ENCODE measurements at places on chromosomes 7 and 10.

DNA sequence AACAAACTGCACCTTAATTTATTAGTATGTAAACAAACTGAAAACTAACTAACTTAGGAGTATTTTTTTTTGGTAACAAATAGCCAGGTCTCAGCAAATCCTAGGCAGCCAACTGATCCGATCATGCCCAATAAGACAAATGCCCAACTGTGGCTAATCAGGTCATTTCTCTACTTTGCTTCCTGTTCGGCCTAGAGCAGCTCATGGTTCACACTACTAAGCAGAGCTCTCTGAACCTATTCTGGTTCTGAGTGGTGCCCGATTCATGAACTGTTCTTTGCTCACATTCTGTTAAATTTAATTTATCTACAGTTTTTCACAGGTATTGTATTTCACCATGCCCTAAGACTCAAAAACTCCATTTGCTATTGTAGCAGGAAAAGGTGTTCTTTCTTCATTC is 55.1 kb downstream of the CCDC3 start:
- DNase-seq: no peak

GRCh38 chr7:132333301-132333700 is 243.0 kb downstream of the PLXNA4 start:
- DNase-seq: no peak

DNA sequence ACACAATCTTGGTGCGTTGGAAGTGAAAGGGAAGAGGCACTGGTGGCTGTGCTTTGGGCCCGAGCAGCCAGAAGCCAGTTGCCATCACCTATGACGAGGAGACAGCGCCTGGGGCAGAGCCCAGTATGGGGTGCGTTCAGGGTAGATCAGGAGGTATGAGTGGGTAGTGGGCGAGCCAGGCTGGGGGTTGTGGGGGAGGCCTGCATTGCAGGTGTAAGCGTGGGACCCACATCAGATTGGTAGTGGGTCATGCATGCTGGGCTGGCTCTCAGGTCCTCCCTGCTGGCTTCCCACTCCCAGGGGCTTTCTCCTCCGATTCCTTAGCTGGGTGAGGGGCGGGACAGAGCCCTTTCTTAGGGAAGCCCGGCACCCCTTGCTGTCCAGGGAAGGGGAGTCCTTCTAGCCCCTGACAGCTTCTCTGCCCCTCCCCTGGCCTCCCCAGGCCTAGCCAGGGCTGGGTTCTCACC is 445 bp upstream of the PVRIG start:
- peak; percentile 34 for DNase-seq

- no peak for DNase-seq
Measured at GRCh38 chr7:93717217-93717900, 142.8 kb upstream of the CALCR start.

DNA sequence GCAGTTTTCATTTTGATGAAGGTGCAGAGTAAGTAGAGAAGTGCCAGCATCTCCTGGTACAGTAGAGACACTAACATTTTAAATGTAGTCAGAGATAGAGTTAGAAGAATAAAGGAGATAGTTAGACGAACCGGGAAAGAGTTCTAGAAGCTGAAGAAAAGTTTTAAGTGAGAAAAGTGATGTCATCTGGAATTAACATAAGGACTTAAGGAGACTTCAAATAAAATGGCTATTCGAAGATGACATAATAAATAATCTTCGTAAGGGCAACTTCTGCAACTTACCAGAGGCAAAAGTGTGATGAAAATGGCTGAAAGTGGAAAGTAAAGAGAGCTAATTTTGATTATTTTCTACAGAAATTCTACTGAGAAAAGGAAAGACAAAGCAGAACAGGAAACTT is 20.4 kb downstream of the GNAT3 start:
- no peak for DNase-seq

GRCh38 chr7:93315896-93316295 is 83.7 kb downstream of the VPS50 start:
- DNase-seq: no peak

DNA sequence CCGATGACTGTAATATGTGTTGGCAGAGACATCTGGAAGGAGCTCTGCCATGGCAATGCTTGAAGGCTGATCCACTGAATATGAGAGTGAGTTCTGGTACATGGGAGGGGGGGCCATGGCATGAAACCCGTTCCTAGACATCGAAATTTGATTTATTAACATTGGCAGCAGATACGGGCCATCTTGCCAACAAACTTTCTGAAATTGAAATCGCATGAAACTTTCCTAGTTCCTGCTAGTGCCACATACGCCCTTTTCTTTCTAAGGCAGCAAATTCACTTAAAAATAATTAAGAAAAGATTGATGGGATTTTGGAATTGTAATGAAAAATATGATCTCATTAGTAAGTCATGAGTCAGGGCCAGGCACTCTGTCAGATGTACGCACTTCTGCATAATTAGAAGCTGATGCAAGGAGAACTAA is 91.8 kb upstream of the KMT2C start:
- no peak for DNase-seq

- no peak for DNase-seq
Measured at GRCh38 chr7:70893422-70893821, 238.5 kb upstream of the GALNT17 start.

DNA sequence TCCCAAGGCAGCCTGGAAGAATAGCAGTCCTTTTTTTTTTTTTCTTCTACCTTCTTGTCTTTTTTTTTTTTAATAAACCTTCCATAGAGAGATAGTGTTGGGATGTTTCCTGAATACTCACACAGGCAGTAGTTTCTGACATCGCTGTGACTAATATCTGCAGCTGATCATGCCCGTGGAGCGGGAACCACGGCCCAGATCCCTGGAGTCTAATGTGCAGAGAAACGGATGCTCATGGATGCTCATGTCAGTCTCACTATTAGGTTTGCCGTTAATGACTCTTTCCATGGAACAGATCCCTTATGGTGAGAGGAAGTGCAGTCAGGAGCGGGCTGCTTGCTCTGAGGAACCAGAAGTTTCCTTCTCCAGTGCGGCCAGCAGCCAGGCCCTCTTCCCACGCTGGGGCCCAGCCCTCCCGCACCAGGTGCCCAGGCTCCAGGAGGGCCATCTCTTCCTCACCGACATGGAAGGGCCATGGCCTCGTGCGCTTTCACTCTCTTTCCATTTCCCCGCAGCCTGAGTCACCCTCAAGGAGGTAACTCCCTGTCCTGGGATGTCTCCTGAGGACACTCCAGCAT is 132.5 kb downstream of the WDR37 start:
- DNase-seq: no peak

DNA sequence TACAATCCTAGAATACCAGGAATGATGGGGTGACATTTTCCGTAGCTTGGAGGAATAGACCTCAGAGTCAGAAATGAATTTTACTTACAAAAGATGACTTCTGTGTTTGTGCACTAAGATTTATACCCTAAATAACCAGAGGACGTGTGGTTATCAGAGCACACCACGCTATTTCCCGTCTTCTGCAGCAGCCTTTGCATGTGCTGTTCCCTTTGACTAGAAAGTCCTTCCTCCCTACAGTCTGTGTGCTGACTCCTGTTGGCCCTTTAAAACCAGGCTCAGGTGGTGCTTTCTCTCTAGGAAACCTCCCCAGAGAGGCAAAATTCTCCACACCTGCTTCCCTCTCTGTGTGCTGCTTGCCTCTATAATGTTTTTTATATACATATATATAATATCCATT is 73.3 kb upstream of the SMNDC1 start:
- DNase-seq: no peak

DNA sequence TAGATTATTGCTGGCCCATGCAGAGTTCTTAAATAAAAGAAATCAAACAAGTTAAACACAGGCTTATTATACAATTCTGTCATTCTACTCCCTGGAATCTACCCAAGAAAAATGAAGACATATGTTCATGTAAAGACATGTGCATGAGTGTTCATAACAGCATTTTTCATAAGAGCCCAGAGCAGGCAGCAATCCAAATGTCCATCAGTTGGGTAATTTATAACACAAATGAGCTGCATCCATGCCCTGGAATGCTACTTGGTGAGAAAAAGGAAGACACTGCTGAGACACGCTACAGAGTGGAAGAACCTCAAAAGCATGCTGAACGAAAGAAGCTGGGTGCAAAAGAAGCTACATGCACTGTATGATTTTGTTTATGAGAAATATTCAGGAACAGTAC is 342.6 kb downstream of the TCERG1L start:
- DNase-seq: no peak

DNA sequence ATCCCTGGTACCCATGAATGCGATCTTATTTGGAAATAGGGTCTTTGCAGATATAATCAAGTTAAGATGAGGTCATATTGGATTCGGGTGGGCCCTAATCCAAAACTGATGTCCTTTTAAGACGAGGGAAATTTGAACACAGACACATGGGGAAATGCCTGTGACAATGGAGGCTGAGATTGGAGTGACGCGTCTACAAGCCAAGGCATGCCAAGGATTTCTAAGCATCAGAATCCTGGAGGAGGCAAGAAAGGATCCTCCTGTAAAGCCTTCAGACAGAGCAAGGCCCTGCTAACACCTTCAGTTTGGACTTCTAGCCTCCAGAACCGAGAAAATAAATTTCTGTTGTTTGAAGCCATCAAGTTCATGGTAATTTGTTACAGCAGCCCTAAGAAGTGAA is 18.5 kb downstream of the PARP12 start:
- DNase-seq: no peak

DNA sequence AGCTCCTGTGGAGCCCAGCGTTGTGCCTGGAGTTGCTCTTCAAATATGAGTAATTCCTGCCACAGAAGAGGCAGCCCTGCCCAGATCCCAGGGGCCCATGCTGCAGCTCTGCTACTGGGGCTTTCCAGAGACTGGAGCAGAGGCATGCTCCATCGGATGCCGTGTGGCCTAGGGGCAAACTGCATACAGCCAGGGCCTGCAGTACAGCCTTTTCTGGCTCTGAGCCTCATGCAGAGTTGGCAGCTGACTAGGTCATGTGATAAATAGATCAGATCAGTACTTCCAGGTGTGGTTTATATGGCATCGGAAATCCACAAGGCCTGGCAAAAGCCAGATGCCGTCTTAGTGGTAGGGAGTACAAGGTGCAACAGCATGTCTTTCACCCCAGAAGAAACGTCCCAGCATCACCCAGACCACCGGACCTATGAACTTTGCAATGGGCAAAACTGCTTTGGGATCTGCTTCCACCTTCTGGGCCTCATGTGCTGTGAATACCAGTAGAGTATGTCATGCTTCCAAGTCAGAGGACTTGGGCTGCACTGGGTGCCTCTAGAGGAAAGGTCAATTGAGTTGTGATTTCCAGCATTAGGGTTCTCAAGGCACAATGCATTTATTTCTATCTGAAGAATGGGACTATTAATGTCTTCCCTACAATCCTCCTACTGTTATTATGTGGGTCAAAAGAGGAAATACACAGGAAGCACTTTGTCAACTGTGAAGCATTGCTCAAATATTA is 250.7 kb upstream of the ZNF32 start:
- DNase-seq: no peak

DNA sequence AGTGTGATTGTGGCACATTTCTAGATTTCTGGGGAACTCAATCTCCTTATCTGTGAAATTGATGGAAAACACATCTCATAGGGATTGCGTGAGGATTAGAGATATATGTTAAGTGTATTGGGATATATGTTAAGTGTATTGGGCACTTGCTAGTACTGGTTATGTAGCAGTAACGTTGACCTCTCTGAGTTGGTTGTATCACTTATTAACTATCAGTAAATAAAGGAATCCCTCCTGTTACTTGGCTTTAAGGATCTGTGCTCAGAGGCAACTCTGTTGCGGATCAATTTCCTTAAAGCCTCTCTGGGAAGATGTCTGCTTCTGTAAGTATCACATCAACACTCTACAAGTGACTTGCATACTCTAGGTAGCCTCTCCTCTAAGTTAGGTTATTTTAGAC is 25.2 kb downstream of the GNAI1 start:
- DNase-seq: no peak

GRCh38 chr10:11097686-11098085 is 80.0 kb downstream of the CELF2 start:
- no peak for DNase-seq

DNA sequence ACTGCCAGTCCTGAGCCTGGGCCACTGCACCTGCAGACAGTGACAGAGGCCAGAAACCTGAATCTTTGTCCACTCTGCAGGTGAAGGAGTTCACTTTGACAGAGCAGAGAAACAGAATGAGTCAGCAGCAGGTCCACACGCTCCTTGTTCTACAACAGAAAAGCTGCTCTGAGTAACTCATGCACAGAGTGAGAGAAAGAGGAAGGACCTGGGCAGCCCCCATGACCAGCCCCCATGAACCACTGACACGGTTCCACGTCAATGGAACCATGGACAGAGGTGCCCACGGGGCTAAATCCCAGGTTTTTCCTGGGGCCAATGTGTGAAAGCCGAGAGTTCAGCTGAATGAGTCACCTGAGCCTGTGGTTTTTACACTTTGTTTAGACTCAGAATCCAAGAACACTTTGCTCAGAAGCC is 40.8 kb upstream of the CTBP2 start:
- DNase-seq: no peak

DNA sequence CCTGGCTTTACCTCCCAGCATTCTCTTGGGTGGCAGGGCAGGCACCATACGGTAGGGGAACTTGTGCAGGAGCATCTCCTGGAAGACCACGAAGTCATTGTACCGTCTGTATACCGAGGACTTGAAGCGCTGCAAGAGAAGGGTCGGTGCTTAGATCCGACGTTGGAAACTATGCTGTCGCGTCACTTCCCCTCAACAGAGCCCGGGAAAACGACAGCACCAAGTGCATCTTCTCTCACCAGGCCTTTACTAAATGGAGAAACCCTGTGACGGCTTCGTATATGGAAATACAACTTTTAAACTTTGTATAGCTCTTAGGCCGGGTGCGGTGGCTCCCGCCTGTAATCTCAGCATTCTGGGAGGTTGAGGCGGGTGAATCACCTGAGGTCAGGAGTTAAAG is 33.1 kb downstream of the NUDT1 start:
- DNase-seq: no peak

DNA sequence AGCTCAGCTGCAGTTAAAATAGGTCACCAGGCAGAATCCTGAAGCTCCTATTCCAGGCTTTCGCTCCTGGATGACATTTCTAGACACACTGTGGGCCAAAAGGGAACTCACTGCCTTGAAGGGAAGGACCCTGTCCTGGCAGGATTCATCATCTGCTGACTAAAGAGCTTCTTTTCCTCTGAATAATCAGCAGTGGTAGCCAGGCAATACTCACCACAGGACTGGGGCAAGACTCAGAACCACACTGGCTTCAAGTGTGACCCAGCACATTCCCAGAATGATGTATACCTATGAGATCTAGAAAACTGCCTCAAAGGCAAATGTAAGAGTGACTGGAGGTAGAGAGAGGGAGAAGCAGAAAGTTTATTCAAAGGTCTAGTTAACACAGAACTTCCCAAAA is 29.5 kb upstream of the EBF3 start:
- DNase-seq: no peak

DNA sequence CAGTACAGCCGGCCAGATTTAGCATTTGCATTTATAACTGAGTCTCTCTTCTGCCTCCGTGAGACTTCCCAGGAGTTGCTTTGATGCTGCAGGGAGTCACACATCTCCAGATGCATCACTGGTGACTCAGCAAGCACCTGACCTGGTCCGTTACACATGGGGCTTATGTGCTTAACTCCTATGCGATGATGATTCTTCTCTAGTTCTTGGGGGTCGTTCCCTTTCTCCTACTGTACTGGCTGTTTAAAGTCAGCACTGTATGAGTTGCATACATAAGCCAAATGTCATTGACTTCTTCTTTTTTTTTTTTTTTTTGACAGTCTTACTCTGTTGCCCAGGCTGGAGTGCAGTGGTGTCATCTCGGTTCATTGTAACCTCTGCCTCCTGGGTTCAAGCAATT is 13.0 kb upstream of the AKR1E2 start:
- DNase-seq: no peak

Measured in CD4-positive, alpha-beta T cell treated with Interleukin-17A for 4 hours (primary cell).